Ascending aorta (tissue), 2 donors: ENCODE measurements at places on chromosomes 4 and X.

GRCh38 chrX:9860826-9861225 is 74.6 kb downstream of the SHROOM2 start:
- DNase-seq: no peak

GRCh38 chrX:18041656-18042055 is 179.0 kb downstream of the BEND2 start:
- DNase-seq: no peak

DNA sequence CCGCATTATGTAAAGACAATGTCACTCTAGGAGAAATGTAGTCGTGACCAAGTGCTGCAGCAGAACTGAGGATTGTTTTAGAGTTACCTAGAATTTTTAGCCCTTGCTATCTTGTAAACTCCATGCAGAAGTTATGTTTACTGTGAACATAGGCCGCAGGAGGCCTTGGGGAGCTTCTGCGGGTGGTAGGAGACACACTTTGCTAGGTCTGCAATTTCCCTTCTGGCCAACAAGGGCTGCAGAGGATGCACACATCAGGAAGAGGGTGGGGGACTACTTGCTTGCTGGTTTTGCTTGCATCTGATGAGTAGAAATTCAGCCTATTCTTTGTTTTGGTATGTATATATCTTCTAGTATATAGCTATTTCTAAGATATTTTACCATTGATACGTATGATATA is 23.1 kb downstream of the BANK1 start:
- DNase-seq: no peak

DNA sequence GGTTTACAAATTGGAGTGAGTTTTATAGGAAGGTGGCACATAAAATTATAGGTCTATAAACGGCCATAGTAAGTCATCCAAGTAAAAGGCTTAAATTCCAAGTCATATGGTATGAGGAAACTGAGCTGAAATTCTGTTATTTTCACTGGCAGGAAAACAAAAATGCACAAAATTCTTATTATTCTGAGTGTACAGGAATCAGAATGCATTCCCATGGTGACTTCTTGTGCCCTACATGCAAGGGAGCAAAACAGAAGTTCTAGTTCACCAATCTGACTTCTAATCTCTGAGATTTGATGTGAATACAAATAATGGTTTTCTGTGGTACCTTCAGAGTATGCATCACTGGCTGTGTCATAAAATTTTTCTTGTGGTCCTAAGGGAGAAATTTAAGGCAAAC is 102.9 kb downstream of the CLCN4 start:
- no peak for DNase-seq

DNA sequence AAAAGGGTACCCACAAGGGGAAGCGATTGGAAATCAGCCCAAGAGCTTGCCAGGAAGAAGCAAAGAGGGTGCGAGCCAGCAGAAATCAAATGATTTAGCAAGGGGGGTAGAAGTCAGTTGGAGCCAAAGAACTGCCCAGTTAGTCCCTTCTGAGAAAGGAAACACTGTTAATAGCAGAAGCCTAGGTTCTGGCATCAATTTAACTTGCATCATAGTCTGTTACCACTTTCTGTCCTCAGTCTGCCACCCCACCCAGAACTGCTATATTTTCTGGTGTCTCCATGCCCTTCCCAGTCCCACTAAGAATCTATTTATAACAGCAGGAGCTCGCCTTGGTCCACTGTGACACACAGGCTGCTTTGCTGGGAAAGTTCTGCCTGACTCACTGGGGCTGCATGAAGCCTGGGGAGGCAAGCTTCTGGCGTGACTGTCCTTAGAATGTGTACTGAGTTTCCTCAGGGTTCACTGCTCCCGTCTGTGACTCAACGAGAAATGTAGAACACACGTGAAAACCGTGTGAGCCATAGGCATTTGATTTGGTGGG is 157.8 kb upstream of the TTC29 start:
- peak; percentile 95 for DNase-seq

DNA sequence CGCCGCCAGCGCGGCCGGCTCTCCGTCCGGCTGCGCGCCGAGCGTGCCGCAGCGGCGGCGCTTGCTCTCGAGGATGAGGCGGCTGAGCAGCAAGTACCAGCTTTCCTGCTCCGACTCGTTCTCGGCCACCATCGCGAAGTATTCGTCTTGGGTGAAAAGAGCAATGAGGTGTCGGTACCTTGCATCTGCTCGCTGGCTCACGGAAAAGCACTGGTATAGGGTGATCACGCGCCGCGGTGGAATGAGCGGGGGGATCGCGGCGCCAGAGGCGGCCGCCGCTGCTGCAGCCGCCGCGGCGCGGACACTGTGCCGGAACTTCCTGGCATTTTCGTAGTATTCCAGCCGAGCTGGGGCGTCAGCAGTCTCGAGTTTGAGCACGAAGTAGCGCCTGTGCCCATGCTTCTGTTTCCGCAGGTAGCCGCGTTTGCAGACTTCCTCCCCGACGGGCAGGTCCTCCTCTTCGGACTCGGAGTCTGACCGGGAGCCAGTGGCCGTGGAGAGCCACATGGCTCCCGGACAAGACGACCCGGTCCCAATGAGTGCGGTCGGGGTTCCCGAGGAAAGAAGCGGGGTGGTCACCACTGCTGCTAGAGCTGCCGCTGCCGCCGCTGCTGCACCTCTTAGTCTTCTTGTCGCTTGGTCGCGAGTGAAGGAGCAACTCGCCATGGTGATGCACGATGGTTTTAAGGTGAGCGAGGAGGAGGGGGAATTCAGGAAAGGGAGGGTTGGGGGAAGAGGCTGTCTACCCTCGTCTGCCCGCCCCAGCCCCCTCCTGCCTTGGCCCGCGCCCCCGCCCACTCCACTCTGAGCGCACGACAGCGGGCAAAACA is 469 bp downstream of the IRS4 start:
- DNase-seq: no peak

DNA sequence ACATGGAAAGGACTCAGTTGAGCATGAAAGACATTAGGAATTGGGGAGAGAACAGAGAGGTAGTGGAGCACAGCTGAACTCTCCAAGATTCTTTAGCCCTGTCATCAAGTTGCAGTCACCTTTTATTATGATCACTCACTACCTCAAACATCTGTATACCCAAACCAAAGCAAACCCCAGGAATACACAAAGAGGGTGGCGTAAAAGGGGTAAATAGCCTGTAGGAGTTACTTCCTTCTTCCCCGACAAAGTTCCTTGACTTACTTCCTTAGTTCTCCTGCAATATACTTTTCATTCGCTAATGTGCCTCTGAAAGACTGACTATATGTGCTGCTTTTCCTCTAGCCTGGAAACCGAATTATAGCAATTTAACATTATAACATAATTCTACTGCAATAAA is 159.9 kb downstream of the SPRY1 start:
- no peak for DNase-seq

DNA sequence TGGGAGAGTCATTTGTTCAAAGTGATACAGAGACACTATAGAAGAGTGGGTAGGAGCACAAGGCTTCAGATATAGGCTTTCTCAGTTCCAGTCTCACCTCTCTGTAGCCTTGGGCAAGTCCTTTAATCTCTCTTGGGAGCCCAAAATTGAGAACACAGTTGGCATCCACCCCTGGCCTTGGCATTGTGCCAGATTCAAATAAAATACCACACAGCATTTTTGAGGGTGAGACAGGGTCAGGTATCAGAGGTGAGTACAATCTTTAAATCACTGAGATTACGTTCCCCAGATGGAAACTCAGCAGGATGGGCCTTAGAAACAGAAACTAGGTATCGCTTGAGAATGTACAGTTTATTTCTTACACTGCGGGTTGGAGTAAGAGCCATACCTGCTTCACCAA is 25.2 kb upstream of the SMIM10L2A start:
- DNase-seq: no peak

GRCh38 chr4:23039818-23040217 is 347.1 kb downstream of the GBA3 start:
- no peak for DNase-seq

- DNase-seq: no peak
Observed at GRCh38 chrX:87664381-87664780, 146.8 kb downstream of the KLHL4 start.

- no peak for DNase-seq
Observed at GRCh38 chr4:7044137-7044930, 1.2 kb downstream of the TADA2B start.

DNA sequence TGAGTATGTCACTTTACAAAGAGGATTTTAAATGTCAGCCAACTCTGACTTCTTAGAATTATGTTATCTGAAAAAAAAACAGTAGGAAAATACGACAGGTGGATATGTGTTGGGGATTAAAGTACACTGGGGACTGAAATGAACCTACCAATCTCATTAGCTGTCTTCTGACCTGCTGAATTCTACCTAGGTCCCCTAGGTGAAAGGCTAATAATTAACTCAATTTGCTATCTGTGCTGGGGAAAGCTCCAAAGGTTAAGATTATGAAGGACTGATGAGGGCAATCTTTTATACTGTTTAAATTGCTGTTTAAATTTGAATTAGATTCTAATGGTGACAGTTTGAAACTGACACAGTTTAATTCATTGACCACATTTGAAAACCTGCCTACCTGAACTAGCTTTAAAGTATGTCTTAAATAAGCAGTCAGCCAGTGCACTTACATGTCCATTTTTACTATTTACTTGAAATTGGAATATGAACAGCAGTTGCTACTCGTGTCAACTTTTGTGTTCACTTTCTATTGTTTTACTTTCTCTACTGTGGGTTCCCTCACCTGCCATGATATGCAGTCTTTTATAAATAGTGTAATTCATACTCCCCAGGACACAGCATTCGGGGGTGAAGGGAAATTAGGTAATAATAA is 977.3 kb downstream of the C4orf33 start:
- no peak for DNase-seq

- DNase-seq: no peak
Observed at GRCh38 chr4:6416518-6417286, 55.7 kb downstream of the PPP2R2C start.

DNA sequence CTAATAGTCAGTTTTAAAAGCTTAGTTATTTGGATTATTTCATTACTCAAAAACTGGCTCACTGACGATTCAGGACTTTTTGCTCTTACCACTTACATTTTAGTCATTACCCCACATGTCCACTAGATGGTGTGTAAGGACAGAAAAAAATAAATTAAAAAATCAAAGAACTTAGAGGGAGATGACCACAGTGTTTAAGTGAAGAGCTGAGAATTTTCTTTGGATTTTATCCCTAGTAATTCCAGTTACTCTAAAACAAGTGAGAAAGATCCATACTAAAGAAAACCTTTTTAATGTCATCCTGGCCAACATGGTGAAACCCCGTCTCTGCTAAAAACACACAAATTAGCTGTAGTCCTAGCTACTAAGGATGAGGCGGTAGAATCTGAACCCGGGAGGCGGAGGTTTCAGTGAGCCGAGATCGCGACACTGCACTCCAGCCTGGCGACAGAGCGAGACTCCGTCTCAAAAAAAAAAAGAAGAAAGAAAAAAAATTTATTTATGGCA is 26.4 kb upstream of the TMPRSS11B start:
- no peak for DNase-seq

DNA sequence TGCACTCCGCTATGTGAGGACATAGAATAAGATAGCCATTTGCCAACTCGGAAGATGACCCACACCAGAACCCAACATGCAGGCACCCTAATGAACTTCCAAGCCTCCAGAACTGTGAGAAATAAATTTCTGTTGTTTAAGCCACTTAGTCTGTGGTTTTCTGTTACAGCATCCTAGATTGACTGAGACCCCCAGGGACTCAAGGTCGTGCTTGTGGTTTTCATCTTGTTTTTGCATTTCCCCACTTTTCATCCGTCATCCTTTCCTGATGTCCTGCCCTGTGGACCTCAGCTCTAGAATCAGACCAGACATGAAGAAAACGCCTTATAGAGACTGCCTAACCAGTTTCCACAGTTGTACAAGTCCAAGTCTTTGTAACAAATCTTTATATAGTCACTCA is 54.4 kb downstream of the MCUB start:
- no peak for DNase-seq

DNA sequence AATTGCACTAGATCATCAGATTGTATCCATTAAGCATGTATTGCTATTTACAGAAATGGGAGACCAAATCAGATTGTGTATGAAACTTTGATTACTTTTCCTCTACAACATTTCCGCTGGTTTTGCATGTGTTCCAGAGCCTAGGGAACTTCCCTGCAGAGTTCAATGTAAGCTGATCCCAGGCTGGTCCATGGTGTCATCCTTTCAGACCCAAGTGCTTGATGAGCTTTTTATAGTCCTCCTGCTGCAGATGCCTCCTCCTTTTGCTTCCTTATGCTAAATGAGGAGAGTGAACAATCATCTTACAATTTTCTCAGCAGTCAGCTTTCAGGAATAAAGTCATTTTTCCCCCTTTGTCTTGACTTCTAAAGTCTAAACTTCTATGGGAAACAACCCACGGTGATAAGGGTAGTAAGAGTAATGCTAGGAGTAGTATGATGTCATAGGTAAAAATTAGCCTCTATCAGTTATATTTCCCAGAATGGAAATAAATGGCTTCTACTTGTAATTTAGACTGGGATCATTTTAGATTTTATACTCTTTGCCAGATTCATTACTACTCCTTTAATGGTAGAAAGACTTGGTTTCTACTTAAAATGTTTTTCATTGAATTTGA is 55.1 kb upstream of the SLC4A4 start:
- no peak for DNase-seq

GRCh38 chrX:16137416-16138107 is 14.2 kb downstream of the GRPR start:
- DNase-seq: no peak

- DNase-seq: no peak
Observed at GRCh38 chr4:173130687-173131086, 37.9 kb upstream of the GALNT7 start.

DNA sequence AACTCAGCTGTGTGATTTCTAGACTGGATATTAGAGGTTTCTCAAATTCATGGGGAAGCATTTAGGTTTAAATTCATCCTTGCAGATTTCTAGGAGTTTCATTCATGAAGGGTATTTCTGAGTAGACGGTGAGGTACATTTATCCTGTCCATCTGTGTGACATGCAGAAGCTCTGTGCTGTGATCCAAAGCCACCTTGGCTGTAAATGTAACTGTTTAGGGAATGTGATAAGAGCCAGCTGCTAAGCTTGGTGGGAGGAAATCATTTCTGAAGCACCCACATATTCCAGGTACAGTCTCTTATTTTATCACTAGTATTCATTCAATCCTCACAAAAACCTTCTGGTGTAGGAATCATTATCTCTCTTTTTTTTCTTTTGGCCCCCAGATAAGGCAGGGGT is 8.7 kb upstream of the DCTD start:
- no peak for DNase-seq

GRCh38 chr4:147736458-147736857 is 4.6 kb downstream of the ARHGAP10 start:
- DNase-seq: no peak
